ENCODE measurements at places on chromosomes 7 and 10.

DNA sequence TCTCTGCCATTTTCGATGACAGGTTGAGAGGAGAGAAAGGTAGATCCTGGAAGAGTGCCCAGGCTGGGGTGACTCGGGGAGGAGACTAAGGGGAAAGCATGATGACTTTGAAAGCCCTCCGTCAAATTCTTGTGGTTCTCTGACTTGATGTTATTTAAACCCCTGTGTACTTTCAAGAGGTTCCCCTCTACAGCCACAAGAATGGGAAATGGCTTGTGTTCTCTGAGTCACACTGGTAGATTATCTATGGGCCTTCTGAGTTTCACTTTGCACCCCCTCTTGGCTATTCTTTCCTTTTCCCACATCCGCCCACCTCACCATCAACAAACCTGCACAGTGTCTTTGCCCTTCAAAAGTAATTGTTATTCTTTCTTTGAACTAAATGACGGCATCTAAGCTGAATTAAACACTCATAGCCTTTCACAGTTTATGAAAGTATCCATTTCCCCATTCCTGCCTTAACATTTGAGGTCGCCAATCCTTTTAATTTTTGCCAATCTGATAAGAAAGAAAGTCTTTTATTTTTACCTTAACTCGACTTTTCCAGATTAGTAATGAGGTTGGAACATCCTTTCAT is 24.1 kb downstream of the PRF1 start:
- DNase-seq: no peak

DNA sequence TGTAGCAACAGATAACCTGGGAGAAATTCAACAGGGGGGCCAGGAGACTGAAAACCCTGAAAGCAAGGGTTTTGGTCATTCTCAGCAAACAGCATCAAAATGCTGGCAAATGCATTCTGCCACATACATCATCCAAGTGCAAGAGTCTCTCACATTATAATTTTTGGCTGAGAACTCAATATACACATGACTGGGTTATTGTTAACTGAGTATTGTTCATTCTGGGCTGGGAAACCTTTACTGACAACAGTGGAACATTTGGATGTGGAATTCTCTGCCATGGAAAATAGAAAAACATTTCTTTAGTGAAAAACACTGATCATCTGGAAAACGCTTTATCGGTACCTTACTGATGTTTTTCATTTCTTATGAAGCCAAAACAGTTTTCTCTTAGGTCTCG is 73.1 kb upstream of the MET start:
- no peak for DNase-seq

DNA sequence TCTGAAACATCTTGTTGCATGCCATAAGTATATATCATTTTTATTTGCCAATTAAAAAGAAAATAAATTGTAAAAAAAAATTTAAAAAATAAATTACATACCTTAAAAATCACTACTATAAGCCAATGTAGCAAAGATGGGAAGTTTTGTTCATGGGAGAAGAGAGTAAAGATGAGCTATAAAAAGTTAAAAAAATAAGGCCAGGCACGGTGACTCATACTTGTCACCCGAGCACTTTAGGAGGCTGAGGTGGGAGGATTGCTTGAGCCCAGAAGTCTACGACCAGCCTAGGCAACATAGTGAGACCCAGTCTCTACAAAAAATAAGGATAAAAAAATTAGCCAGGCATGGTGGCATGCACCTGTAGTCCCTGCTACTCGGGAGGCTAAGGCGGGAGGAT is 8.4 kb upstream of the STK32C start:
- no peak for DNase-seq

DNA sequence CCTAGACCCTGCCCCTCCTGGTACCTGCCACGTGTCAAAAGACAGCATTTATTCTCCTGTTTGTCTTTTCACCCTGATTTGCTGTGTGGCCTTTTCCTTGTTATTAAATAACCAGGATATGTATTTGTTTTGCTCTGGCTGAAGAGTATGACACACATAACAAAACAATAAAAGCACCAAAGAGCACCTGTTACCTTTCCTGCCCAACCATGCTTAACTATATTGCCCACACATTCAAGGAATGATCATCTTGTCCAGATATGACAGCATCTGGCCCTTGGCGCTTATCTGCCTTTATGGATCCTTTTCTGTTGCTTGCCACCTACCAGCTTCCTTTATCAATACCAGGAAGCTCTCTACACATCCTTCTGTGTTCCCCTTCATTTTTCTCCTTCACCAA is 357.7 kb downstream of the FGFR2 start:
- DNase-seq: no peak

GRCh38 chr7:95327356-95327755 is 3.0 kb upstream of the PON1 start:
- DNase-seq: no peak

- no peak for DNase-seq
These were observed 26.9 kb upstream of the TRIM56 start for GRCh38 chr7:101058355-101058754.

DNA sequence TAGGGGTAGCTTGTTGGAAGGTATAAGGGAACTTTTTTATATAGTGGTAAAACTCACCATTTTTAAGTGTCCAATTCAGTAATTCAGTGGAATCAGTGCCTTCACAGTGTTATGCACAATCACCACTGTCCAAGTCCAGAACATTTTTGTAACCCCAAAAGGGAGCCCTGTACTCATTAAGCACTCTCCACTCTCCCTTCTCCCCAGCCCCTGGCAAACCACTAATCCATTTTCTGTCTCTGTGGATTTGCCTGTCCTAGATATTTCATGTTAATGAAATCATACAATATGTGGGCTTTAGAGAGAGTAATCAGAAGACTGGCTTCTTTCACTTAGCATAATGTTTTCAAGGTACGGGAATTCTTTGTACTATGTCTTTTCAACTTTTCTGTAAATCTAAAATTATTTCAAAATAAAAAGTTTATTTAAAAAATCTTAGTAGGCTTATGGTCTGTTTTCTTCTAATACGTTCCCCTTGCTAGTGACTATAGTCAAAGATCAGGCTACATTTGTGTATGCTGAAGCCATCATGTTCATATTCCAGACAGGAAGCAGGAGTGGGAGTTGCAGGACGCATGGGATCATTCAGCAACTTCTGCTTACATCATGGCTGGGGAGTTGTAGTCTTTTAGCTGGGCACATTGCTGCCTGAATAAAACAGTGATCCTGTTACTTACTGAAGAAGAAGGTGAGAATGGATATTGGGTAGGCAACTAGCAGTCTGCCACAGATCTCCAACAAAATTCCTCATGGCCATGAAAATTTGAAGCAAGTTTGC is 35.4 kb upstream of the TAX1BP1 start:
- DNase-seq: no peak

GRCh38 chr7:65798111-65799075 is 74.5 kb upstream of the VKORC1L1 start:
- DNase-seq: peak; percentile 8

DNA sequence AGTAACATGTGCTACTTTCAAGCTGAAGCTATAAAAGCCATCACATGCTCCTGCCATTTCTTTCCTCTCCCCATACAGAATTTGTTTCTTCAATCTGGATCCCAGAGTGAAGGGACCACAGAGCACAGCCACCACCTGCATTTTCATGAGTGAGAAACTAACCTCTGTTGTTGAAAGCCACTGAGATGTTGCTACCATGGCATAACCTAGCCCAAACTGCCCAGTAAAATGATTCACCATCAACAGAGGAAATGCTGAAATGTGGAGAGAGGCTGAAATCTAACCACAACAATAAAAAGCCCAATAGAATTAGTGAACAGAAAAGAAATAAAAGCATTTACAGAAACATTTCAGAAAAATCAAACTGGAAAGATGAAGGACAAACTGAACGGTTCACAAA is 125.2 kb downstream of the AMPH start:
- peak; percentile 41 for DNase-seq

DNA sequence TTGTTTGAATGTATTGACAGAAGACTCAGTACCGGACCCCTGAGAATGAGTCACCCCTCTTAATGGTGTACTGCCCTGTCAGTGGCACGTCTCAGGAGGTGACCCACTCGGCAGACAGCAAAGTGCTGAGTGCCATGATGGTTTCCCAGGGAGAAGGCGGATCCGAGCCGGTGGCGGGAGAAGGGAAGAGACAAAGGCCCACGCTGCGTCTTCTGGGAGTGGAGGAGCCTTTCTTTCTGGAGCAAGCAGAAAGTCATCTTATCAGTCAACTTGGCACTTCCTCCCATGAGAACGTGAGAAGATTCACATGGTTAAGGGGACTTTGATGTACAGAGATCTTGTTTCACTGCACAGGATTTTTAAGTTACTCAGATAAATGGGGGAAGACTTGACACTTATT is 14.6 kb upstream of the PPP2R2D start:
- DNase-seq: no peak

- DNase-seq: no peak
These were observed 16.1 kb upstream of the OGDHL start for GRCh38 chr10:49778197-49778596.

- peak; percentile 38 for DNase-seq
These were observed 7.3 kb upstream of the CRPPA start for GRCh38 chr7:16428672-16429071.

GRCh38 chr10:44975431-44976331 is 2.9 kb downstream of the DEPP1 start:
- DNase-seq: no peak

DNA sequence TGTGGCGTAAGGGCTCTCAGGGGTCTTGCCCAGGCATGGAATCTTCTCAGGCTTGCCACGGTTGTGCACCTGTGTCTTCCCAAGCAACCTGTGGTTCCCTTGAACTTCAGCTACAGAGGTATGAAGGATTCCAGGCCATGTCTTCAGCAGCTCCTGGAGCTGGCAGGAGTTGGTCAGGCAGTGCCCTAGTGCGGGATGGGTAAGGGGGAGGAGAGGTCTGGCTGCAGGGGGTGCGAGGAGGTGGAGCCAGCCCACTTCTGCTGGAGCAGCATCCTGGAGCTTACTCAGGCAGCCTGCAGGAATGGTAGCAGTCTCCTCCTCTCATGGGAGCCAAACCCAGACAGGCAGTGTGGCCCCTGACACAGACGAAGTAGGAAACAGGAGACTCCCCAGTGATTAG is 3.8 kb upstream of the TRIL start:
- no peak for DNase-seq

GRCh38 chr10:99560277-99561126 is 27.8 kb downstream of the NKX2-3 start:
- peak; percentile 13 for DNase-seq

DNA sequence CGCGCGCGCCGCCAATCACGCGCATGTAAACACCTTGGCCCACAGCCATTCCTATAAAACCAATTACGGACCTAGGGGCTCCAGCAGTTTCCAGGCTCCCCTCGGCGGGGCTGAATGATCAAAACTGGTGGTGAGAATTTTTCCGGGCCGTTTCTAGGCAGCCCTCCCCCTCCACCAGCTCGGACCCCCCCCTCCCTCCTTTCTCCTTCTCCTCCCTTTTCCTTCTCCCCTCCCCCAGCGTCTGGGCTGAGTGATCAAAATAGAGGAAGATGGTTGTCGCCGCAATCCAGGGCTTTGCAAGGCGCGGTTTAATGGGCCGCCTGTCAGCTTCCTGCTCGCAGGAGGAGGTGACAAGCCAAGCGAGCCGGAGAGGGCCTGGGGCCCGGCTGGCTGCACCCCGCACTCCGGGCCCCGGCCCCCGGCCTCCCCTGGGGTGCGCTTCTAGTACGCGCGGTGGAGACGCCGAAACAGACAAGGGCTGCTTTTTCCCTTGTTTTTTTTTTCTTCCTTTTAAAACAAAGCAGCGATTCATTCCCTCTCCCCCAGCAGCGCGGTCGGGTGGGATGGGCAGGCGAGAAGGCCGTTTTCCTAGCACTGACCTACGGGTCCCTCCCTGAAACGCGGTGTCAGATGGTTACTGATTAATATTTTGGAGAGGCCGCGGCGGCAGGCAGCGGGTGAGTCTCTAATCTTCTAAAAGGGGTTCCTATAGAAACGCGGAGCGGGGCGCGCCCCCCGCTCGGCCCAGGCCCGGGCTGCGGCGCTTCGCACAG is 528 bp upstream of the TNRC18 start:
- peak; percentile 98 for DNase-seq

DNA sequence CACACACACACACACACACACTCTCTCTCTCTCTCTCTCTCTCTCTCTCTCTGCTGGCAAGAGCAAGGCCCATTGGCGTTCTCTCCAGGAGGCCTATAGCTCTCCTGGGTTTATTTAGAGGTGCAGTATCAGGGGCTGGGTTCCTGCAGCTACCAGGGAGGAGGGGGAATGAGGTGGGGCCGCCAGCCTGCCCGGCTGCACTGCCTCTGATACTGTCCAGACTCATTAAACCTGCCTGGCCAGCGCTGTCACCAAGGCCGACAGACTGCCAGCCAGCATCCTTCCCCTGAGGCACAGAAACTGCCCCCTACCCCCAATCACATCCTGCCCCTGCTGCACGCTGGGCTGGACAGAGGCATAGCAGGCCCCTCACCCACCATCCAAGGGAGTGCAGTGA is 4.3 kb downstream of the PRRT4 start:
- DNase-seq: no peak

DNA sequence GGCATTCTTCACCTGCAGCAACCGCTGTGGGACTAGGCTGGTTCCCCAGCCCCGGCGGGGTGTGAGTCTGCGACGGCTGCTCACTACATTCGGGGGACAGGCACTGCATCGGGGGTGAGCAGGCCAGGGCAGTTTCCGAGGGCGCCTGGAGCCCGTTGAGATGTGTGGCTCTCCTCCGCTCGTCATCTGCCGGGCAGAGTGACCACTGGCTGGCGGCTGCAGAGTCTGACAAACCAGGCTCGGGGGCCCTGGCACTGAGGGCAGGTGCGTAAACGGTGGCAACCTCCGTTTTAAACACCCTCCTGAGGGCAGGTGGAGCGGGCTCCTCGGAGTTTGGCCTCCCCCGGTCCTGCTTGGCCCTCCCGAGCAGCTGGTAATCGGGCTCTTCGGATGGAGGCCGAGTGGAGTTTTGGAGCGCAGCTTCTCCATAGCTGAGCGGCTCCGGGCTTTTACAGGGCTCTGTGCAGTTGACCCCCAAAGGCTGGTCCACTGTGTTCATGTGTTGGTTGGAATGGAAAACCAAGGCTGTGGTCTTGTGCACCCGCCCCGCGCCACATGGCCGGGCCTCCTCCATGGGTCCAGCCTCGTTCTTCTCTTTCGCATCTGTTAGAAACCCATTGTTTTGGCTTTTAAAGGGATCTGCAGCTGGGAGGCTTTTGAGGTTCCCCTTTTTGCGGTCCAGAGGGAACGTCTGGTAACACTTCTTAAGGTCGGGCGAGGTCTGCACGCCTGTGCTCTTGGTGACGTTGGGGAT is 20.9 kb downstream of the INSYN2A start:
- DNase-seq: no peak

- peak; percentile 56 for DNase-seq
These were observed 3.0 kb downstream of the CALU start for GRCh38 chr7:128742206-128742605.

Measured in AG09309 (cell line).